ENCODE measurements at places on chromosomes 12 and 14.

DNA sequence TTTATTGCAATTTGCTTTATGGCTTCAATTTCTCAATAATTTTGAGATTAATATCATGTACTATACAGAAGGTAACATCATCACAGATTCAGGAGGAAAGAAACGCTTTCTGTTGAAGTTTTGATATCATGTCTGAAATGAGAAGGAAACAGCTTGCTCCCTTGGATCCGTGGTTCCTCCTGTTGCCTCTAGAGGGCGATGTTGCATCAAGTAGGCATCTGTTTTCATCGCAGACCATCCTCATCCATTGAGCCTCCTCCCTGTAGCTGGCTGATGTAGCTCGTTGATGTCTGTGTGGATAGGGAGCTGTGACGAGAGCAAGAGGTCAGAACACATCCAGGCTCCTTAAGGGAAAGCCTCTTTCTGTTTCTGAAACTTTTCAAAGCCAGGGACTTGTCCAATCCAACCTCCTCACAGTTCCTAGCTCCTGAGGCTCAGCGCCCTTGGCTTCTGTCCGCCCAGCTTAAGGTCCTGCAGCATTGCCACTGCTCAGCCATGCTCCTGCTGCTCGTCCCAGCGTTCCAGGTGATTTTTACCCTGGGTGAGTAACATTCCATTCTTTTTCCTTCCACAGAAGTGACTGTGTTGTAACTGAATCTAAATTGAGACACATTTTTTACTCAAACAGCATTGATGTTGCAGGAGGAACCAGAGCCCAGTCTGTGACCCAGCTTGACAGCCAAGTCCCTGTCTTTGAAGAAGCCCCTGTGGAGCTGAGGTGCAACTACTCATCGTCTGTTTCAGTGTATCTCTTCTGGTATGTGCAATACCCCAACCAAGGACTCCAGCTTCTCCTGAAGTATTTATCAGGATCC is 304.8 kb upstream of the OR4E1 start:
- DNase-seq: no peak

DNA sequence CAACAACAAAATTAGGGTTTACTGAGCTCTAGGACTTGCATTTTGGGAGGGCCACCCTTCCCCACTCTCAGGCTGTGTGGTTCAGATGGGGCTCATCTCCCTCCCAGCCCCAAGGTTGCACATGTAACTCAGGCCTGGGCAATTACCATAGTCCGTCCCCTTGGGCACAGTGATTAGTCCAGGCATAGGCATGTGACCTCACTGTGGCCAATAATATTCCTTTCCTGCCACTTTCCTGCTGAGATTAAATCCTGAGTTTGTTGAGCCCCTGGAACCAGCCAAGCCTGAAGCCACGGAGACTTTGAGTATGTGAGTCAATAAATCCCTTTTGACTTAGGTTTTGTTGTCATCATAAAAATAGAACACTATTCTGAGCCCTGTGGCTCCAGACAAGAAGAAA is 113.0 kb downstream of the AACS start:
- DNase-seq: no peak

- DNase-seq: no peak
These were observed 15.2 kb downstream of the ZFP36L1 start for GRCh38 chr14:68777644-68778043.

- no peak for DNase-seq
These were observed 121.6 kb downstream of the LLPH start for GRCh38 chr12:66008985-66009384.

All from left renal pelvis (tissue), 4 donors.